Naive thymus-derived CD4-positive, alpha-beta T cell (primary cell): ENCODE measurements at places on chromosomes 1 and 21. TPM values are rescaled to one million over a fixed set of nuclear protein-coding genes. Genes with fewer than 3 reads are reported as not detected.

GRCh38 chr1:48006264-48006663 is 9.1 kb upstream of the TRABD2B start:
- no peaks in the 10 kb centered on the region for H3K36me3 ChIP-seq
- DNase-seq = no peak
- no peaks in the 10 kb centered on the region for H3K4me1 ChIP-seq
- H3K27me3 ChIP-seq = no peaks in the 10 kb centered on the region

The ASAP3 gene
- total RNA-seq = 2.6 TPM

DNA sequence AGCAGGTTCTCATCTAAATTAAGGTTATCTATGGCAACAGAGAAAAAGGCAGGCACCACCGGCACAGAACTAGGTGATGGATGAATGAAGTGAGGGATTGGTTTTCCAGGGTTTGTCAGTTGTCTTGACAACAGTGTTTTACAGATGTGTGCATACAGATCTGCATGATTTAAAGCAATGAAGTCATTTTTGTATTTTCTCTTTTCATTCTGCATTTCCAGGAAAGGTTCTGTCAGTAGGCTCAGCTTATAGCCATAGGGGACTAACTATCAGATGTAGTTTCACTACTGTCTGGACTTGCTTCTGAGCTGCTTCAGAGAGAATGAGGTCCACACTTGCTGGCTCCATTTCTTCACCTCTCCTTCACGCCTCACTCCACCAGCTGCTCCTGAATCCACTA is 98.2 kb upstream of the LMO4 start:
- no peak overlapping the region for H3K27ac ChIP-seq
- H3K4me3 ChIP-seq = no peak overlapping the region
- H3K4me1 ChIP-seq = no peaks in the 10 kb centered on the region
- H3K27me3 ChIP-seq = no peaks in the 10 kb centered on the region
- no peak for DNase-seq
- H3K36me3 ChIP-seq = no peaks in the 10 kb centered on the region

- H3K4me3 ChIP-seq = peak overlapping the region; percentile 40
- H3K27me3 ChIP-seq = no peaks in the 10 kb centered on the region
- DNase-seq = no peak
- no peak overlapping the region for H3K27ac ChIP-seq
- no peaks in the 10 kb centered on the region for H3K4me1 ChIP-seq
Observed at GRCh38 chr1:89552471-89553081, 27.9 kb downstream of the LRRC8B start.

DNA sequence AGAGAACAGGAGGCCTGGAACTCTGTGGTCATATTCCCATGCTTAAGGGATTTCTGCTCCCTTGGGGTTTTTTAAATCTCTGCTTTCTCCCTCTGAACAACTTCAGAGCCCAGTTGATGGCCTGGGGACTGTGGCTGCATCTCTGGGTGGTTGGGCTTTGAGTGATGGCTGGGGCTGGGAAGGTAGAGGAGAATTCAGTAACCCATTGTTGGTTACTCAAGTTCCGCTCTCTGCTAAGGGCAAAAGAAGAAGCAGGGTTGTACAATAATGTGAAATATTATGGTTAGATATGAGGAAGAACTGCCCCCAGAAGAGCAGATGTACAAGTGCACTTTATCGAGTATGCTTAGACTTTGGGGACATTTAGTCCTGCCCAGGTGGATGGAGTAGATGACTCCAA is 72.1 kb upstream of the CNTN2 start:
- H3K36me3 ChIP-seq = no peaks in the 10 kb centered on the region
- no peaks in the 10 kb centered on the region for H3K4me1 ChIP-seq
- no peaks in the 10 kb centered on the region for H3K27me3 ChIP-seq
- no peak overlapping the region for H3K27ac ChIP-seq
- DNase-seq = no peak
- no peak overlapping the region for H3K4me3 ChIP-seq

The SMPDL3B gene
- not detected for total RNA-seq

GRCh38 chr1:55650444-55650843 is 435.3 kb upstream of the USP24 start:
- no peaks in the 10 kb centered on the region for H3K4me1 ChIP-seq
- H3K4me3 ChIP-seq = no peak overlapping the region
- H3K36me3 ChIP-seq = no peaks in the 10 kb centered on the region
- no peaks in the 10 kb centered on the region for H3K27me3 ChIP-seq
- H3K27ac ChIP-seq = no peak overlapping the region

DNA sequence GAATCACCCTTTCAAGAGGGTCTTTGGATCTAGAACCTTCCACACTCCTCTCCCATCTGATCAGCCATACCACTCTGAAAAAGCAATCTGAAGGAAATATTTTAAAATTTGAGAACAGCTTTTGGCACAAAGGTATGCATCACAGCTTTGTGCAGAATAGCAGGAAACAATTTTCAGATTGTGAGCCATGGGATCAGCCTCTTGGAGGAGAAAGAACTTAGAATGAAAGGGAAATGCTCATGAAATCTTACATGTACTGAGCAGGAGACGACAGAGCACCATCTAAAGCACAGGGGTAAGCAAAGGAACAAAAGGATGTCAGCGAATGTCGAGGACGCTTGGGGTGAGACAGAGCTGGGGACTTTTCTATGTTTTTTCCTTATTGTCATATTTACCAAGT is 54.4 kb downstream of the EDN2 start:
- no peak for DNase-seq
- H3K36me3 ChIP-seq = no peaks in the 10 kb centered on the region
- H3K4me1 ChIP-seq = no peaks in the 10 kb centered on the region
- no peak overlapping the region for H3K27ac ChIP-seq

The PRKAA2 gene
- total RNA-seq = not detected in 2 replicates

- H3K4me3 ChIP-seq = no peak overlapping the region
- H3K4me1 ChIP-seq = no peaks in the 10 kb centered on the region
- H3K27ac ChIP-seq = no peak overlapping the region
Observed at GRCh38 chr1:234699795-234700665, 90.1 kb upstream of the IRF2BP2 start.

The CHML gene
- 18.3 TPM for total RNA-seq

DNA sequence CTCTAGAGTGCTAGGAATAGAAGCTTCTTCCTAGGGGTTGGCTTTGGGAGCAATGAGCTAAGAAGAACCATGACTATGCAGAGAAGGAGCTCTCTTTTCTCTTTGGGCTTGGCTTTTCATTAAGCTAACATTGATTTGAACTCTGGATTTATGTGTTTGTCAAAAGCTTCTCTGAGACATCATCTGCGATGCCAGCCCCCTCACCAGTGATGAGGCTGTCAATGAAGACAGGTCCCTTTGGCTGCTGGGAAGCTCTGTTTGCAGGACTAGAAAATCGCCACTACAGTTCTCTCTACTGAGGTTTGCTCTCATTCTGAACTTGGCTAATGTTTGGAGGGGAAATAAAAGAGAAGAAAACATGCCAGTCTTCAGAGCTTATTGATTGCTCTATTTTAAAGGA is 185.0 kb downstream of the PCP4 start:
- no peaks in the 10 kb centered on the region for H3K36me3 ChIP-seq
- DNase-seq = no peak
- no peaks in the 10 kb centered on the region for H3K27me3 ChIP-seq
- H3K4me3 ChIP-seq = no peak overlapping the region

The SEC22B gene
- total RNA-seq = 49.6 TPM

The MXRA8 gene
- total RNA-seq = 1.4 TPM

DNA sequence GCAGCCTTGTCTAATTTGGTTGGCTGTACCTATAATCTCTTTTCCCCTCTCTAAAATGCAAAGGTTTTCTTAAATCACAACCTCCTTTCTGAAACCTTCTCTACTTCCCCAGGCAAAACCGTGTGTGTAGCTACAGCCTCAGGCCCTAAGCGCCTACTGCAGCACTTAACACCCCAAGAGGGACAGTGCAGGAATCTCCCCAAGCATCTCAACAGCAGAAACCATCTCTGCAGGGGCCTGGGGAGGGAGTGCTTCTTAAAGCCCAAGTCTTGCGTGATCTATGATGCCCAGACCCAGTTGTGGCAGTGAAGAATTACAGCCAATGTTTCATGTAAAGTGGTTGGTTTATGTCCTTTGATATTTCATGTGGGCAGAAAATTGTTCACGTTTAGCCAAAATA is 159.3 kb downstream of the DSCAM start:
- H3K4me1 ChIP-seq = no peaks in the 10 kb centered on the region
- H3K27ac ChIP-seq = no peak overlapping the region
- H3K36me3 ChIP-seq = no peaks in the 10 kb centered on the region
- H3K27me3 ChIP-seq = no peaks in the 10 kb centered on the region
- H3K4me3 ChIP-seq = no peak overlapping the region
- DNase-seq = no peak

GRCh38 chr1:226444901-226445300 is 37.0 kb upstream of the PARP1 start:
- DNase-seq = peak; percentile 89
- H3K4me1 ChIP-seq = peaks cover 16% of the 10 kb centered on the region
- no peak overlapping the region for H3K27ac ChIP-seq
- H3K36me3 ChIP-seq = no peaks in the 10 kb centered on the region
- H3K27me3 ChIP-seq = no peaks in the 10 kb centered on the region

The NEGR1 gene
- total RNA-seq = 0.08 TPM

GRCh38 chr1:224640018-224640417 is 23.9 kb downstream of the CNIH3 start:
- H3K27ac ChIP-seq = no peak overlapping the region
- H3K4me1 ChIP-seq = no peaks in the 10 kb centered on the region
- no peaks in the 10 kb centered on the region for H3K27me3 ChIP-seq
- DNase-seq = no peak

The GNAT2 gene
- 0.39 TPM in 1 of 2 replicates, not detected in the other for total RNA-seq

GRCh38 chr1:94805912-94806311 is 14.2 kb upstream of the SLC44A3 start:
- no peaks in the 10 kb centered on the region for H3K4me1 ChIP-seq
- no peaks in the 10 kb centered on the region for H3K27me3 ChIP-seq
- no peak overlapping the region for H3K27ac ChIP-seq
- H3K4me3 ChIP-seq = no peak overlapping the region
- no peak for DNase-seq
- H3K36me3 ChIP-seq = no peaks in the 10 kb centered on the region

- no peaks in the 10 kb centered on the region for H3K27me3 ChIP-seq
- H3K27ac ChIP-seq = no peak overlapping the region
- no peaks in the 10 kb centered on the region for H3K4me1 ChIP-seq
Observed at GRCh38 chr1:170010443-170010842, 64.1 kb downstream of the KIFAP3 start.

DNA sequence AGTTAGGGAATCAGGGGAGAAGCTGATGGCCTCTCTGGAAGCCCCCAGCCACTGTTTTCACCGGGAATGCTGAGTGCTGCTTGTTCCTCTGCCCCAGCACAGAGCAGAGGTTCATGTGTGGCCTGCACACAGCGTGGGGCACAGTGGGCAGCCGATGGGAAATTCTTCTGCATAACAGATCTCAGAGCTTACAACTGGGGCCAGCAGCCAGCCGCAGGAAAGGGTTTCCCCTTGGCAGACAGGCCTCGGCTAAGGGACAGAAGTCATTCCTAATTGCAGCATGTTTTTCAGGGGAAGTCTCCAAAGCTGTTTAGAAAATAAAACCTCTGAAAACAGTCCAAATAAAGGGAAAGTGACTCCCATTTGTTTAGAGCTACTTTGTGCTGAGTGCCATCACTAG is 22.6 kb downstream of the HMGB4 start:
- H3K4me1 ChIP-seq = no peaks in the 10 kb centered on the region
- DNase-seq = no peak
- H3K27ac ChIP-seq = no peak overlapping the region
- H3K27me3 ChIP-seq = no peaks in the 10 kb centered on the region
- H3K4me3 ChIP-seq = no peak overlapping the region

GRCh38 chr1:160887071-160887470 is 2.1 kb upstream of the ITLN1 start:
- H3K4me3 ChIP-seq = no peak overlapping the region
- no peak overlapping the region for H3K27ac ChIP-seq
- no peak for DNase-seq
- H3K27me3 ChIP-seq = no peaks in the 10 kb centered on the region
- H3K36me3 ChIP-seq = no peaks in the 10 kb centered on the region
- H3K4me1 ChIP-seq = no peaks in the 10 kb centered on the region

DNA sequence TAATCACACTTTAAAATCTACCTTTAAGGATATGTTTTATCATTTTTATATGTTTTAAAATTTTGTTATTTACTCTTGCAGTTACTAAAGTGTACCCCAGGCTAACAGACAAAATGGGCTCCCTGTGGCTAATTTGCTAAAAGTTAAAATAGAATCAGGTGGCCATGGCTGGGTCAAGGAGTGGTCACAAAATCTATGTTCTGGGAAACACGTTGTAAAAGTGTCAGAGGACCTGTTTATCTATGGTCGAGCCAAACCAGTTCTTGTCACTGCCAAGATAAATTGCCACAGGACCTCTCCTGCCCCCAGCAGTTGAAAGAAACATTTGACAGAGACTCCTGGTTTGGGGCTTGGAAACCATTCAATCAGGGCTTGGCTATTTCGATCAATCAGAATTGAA is 21.2 kb upstream of the TTLL7 start:
- no peak overlapping the region for H3K27ac ChIP-seq
- no peak overlapping the region for H3K4me3 ChIP-seq
- H3K4me1 ChIP-seq = no peaks in the 10 kb centered on the region
- DNase-seq = no peak
- no peaks in the 10 kb centered on the region for H3K27me3 ChIP-seq

- H3K27ac ChIP-seq = no peak overlapping the region
- H3K36me3 ChIP-seq = no peaks in the 10 kb centered on the region
- no peaks in the 10 kb centered on the region for H3K27me3 ChIP-seq
- no peaks in the 10 kb centered on the region for H3K4me1 ChIP-seq
- H3K4me3 ChIP-seq = no peak overlapping the region
Observed at GRCh38 chr1:22133931-22134324, 9.0 kb downstream of the WNT4 start.

The TMEM82 gene
- not detected for total RNA-seq

DNA sequence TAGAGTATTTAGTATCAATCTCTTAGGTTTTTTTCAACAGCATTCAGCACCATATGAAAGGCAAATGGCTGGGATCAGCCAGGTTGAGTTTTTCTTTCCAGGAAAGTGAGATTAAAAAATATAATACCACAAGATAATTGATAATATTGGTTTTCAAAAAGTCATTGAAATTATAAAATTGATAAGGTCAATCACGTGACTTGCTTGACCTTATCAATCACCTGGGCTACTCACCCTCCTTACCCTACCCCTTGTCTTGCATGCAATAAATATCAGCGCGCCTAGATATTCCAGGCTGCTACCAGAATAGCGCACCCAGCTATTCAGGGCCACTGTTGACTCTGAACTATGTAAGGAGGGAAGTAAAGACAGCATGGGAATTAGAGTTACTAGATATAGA is 31.5 kb downstream of the EBNA1BP2 start:
- H3K36me3 ChIP-seq = no peaks in the 10 kb centered on the region
- no peaks in the 10 kb centered on the region for H3K27me3 ChIP-seq
- no peak overlapping the region for H3K4me3 ChIP-seq
- DNase-seq = no peak
- H3K4me1 ChIP-seq = no peaks in the 10 kb centered on the region

The PRAMEF11 gene
- not detected for total RNA-seq

GRCh38 chr1:208264469-208265121 is 20.4 kb upstream of the PLXNA2 start:
- no peak overlapping the region for H3K27ac ChIP-seq
- H3K4me1 ChIP-seq = no peaks in the 10 kb centered on the region
- H3K36me3 ChIP-seq = no peaks in the 10 kb centered on the region
- no peak for DNase-seq

The PTPRU gene
- 0.13 and 0.17 TPM in 2 replicates for total RNA-seq
